ENCODE measurements at places on chromosomes 16 and 17.

GRCh38 chr16:81327011-81327410 is 12.2 kb downstream of the GAN start:
- DNase-seq, result no peak

DNA sequence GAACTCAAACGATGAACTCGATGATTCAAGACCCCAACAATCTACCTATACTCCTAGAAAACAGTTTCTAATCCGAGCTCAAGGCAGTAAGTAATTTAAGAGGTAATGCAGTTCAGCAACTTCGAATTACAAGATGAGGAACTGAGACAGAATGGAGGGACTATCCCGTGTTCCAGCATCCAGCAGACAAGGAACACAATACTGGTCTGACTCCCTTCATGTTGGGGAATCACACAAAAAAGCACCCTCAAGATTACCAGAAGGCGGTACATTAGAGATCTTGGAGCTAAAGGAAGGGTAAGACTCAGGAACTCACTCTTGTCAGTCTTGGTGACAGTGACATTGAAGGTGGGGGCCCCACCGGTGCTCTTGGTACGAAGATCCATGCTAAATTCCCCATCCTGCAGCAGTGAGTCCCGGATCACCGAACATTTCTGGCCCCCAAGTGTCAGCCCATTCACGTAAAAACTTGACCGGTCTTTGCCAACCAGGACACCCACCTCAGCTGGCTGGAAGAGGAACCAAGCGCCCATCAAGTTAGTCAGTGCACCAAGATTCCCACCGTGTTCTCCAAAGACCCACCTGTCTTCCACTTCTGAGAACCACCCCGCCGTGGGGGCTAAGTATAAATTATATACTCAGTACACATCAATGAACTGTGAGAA is 1.9 kb downstream of the PFN1 start:
- DNase-seq, result no peak

DNA sequence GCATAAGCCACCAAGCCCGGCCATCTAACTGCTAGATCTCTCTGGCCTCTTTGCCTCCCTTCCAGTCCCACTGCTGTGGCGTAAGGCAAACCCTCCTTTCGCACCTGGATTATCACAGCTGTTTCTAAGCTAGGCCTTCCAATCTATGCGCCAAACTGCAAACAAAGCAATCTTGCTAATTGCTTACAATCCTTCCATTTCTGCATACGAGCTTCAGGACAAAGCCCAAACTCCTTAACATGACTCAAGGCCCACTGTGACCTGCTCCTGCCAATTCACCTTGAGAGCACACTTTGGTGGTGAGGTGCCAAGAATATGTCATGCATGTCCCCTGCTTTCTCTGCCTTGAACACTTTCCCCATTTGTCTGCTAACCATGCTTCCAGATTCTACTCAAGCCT is 6.0 kb upstream of the ARL5C start:
- no peak for DNase-seq

- DNase-seq, result no peak
These were observed 47.4 kb upstream of the PSMD7 start for GRCh38 chr16:74249254-74249653.

DNA sequence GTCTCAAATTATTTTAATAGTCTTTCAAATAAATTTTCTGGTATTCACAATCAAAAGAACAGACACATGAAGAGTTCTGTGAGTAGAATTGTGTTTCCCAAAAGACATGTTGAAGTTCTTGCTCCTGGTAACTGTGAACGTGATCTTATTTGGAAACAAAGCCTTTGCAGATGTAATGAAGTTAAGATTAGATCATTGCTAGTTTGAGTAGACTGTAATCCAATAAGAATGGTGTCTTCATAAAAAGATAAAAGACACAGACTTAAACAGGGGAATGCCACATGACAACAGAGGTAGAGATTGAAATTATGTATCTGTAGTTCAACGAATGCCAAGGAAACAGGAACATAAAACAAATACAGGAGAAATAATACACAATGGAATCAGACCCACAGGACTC is 357.4 kb upstream of the CA10 start:
- no peak for DNase-seq

- no peak for DNase-seq
These were observed 319.8 kb downstream of the SEC14L1 start for GRCh38 chr17:77460514-77461046.

DNA sequence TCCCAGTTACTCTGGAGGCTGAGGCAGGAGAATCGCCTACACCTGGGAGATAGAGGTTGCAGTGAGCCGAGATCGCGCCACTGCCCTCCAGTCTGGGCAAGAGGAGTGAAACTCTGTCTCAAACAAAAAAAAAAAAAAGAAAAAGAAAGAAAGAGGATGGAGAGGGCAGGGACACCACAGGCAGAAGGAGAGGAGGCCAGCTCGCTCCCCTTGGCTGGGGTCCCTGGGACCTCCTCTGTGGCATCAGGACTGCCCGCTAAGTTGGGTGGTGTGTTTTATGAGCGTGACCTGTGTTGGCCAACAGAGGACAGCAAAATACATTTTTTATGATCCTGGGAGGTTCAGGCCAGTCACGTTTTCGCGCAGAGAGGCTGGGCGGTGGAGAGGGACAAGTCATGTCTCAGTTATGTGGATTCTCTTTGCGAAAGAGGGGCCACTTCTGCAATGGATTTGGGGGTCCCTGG is 229.6 kb downstream of the MRTFB start:
- peak; percentile 78 for DNase-seq

- no peak for DNase-seq
These were observed at the start of gene ALOX12B for GRCh38 chr17:8087075-8087951. Gene ALOX12B, minus strand, starts transcription at chr17:8087716. Its CDS starts 274 bp downstream, at chr17:8087442.

DNA sequence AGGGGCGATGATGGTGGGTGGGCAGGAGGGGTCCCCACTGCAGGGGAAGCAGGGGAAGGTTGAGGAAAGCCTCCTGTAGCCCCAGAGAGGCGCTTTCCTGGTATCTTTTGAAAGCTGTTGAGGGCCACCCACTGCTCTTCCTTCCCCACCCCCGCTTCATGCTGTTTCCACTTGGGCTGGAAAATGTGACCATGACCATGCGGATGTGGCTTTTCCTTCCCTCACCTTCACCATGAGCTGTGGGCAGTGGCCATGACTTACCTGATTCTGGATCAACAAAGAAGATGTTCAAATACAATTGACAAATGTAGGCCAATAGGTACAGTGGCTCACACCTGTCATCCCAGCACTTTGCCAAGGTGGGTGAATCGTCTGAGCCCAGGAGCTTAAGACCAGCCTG is 13.8 kb downstream of the MVP start:
- DNase-seq, result no peak

DNA sequence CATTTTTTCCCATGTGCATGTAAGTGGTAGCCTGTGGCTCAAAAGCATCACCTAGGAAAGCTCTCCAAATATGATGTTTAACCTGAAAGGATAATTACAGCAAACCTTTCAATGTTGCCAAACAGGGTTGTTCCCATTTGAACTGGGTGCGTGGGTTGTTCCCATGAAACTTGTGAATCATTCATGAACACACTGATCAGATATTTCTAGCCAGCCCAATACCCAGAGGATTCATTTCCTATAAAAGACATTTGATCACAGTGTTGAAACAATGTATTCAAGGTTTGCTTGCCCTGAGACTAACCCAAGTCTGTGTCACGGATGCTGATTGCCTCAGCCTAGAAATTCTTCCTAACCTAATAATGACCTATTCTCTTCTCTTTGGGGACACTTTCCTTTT is 12.9 kb downstream of the KRT39 start:
- peak; percentile 21 for DNase-seq

- DNase-seq, result no peak
These were observed 2291.3 kb downstream of the TP53TG3F start for GRCh38 chr16:35750701-35751104.

DNA sequence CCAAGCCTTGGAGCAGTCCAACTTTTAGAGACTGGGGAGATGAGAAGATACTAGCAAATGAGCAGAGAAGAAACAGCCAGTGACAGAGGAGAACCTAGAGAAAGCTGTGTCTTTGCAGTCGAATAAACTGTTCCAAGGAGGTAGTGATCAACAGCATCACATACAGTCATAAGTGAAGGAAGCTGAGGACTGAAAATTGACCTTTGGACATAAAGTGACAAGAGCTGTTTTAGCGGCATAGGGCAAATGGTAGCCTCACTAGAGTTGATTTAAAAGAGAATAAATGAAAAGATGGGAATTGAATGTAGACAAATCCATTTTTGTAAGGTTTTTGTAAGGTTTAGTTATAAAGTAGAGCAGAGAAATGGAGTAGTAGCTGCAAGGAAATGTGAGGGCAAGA is 131.2 kb upstream of the HLF start:
- DNase-seq, result no peak

Measured in A549 (cell line).